ENCODE measurements at places on chromosomes 5 and 9.
A peak's percentile ranks its signal among the peaks of the same experiment; 100 is the strongest.

DNA sequence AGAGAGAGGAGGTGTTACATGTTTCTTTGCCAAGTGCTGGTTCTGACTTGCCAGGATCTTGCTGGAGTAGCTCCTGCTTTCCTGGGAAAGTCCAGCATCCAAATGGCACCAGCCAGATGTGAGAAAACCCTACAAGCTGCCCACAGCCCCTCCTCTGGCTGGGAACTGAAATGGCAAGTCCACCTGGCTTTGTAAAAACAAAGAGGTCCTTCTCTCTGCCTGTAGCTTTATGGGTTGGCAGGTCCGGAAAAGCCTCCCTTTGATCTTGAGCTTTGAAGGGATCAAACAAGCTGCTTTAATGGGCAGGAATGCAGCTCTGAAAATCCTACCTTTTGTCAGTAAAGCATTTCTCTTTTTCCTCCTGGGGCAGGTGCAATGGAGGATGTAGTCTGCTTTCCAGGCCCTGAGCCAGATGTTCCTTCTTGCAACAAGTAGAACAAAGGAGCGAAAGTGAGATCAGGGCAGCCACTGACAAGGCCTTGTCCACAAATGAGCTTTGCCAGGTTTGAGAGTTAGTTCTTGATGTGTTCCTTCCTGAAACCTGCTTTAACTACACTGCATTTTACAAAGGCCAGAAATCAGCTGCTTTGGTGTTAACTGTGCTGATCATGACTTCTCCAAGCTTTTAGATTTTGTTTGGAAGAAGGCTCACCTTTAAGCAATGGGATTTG, 456.7 kb downstream of the ZNF608 start:
- peak; percentile 35 for DNase-seq

GRCh38 chr9:71681708-71682272, 86.5 kb downstream of the CEMIP2 start:
- no peak for DNase-seq

GRCh38 chr5:133110709-133111108, 58.9 kb downstream of the HSPA4 start:
- no peak for DNase-seq

- DNase-seq: no peak
Measured at GRCh38 chr5:79512471-79513307, 1.2 kb downstream of the HOMER1 start.

DNA sequence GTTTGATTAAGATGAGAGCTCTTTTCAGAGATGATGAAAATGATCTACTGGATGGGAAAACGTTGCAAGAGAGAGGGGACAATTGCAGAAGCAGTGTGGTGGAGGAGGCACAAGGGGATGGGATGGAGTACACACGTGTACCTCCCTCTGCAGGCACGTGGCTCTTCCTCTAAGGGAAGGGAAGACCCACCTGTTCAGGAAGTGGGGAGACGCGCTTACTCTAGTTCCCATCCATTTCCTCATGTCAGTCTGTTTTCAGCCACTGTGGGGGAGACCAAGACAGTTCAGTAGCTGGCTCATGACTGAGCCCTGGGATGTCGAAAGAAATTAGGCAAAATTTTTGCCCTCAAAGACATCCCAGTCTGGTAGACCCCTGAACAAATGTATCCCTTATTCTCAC, 619.2 kb upstream of the CLINT1 start:
- no peak for DNase-seq

DNA sequence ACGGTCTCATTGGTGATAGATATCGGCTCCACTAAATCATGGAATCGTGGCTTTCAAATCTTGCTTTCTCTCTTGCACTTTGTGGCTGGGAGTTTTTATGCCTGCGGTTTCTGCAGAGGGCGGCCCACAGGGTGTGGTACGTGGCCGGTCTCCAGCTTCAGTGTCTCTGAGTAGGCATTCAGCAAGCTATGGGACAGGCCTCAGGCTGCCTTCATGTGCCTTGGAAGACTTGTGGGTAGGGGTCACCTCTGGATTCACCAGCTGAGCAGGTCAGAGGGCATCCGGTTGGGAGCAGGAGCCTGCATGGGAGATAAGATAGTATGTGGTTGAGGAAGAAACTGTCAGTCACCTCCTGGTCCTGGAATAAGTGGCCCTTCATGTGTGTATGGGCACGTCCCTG, 47.7 kb downstream of the AMBP start:
- DNase-seq: no peak

- no peak for DNase-seq
Measured at GRCh38 chr9:14989811-14990210, 79.6 kb upstream of the FREM1 start.

GRCh38 chr9:109919736-109920408, 139.9 kb downstream of the PALM2AKAP2 start:
- no peak for DNase-seq

- no peak for DNase-seq
Measured at GRCh38 chr9:23622396-23622795, 203.6 kb downstream of the ELAVL2 start.

GRCh38 chr9:1718836-1719235, 296.3 kb upstream of the SMARCA2 start:
- DNase-seq: no peak

DNA sequence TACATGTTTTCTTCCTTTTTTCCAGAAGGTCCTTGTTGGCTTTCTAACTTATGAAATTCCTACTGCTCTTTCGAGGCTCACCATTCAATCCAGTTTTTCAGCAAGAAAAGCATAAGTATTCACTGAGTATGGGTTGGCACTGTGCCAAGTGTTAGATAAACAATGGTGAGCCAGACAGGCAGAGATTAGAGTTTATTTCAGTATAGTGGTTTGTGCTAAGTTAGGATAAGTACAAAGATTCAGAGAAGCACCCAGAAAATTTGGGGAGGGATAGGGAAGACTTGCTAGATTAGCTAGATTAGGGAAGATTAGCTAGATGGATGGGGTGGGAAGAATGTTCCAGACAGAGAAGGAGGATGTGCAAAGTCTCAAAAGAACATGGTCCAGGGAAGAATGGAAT, 122.9 kb downstream of the OXCT1 start:
- peak; percentile 38 for DNase-seq

GRCh38 chr9:110142253-110142652, 65.7 kb downstream of the C9orf152 start:
- no peak for DNase-seq

DNA sequence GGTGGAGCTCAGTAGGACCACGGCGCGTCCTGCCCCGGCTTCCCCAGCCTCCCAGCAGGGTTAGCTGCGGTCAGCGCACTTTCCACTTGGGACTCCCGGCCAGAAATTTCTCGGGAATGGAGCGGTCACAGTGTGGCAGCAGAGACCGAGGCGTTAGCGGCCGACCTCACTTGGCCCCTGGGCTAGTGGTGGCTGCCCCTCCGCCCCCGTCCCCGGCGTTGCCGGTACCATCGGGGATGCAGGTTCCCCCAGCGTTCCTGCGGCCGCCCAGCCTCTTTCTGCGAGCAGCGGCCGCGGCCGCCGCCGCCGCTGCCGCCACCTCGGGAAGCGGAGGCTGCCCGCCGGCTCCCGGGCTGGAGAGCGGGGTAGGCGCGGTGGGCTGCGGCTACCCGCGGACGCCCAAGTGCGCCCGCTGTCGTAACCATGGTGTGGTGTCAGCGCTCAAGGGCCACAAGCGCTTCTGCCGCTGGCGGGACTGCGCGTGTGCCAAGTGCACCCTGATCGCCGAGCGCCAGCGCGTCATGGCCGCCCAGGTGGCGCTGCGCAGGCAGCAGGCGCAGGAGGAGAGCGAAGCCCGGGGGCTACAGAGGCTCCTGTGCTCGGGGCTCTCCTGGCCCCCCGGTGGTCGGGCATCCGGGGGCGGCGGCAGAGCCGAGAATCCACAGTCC, 460 bp downstream of the DMRTA1 start:
- peak; percentile 91 for DNase-seq

GRCh38 chr5:61440596-61440995, 108.5 kb downstream of the ZSWIM6 start:
- no peak for DNase-seq

- DNase-seq: no peak
Measured at GRCh38 chr5:160169326-160169725, 50.1 kb upstream of the PWWP2A start.
